ENCODE measurements at places on chromosomes 4 and X.
A peak's percentile ranks its signal among the peaks of the same experiment; 100 is the strongest.

DNA sequence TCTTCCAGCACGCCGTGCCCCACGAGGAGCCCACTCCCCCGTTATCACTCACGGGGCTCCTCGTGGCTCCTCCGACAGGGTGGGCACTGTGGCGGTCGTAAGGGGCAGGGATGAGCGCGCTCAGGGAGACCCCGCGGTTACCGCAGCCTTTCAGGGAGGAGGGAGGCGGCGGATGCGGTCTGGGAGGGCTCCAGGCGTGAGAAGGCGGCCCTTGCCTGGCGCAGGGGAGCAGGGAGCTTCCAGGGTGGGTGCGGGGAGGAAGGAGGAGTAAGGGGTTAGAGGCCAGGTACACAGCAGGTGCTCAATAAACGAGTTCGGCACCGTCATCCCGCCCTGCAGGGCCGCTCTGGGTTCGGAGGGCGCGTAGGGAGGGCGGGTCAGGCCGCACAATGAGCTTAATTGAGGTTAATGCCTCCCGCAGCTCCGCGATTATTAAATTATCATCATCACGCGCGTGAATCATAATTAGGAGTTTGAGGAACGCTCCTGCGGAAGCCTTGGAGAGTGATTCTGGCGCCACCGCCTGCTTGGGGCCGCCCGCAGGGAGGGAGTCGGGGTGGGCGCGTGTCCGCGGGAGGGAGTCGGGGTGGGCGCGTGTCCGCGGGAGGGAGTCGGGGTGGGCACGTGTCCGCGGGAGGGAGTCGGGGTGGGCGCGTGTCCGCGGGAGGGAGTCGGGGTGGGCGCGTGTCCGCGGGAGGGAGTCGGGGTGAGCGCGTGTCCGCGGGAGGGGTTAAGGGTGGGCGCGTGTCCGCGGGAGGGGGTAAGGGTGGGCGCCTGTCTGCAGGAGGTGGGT is 7.6 kb upstream of the NKX1-1 start:
- no peak for DNase-seq

- DNase-seq = no peak
Observed at GRCh38 chr4:159178151-159178546, 75.3 kb downstream of the RAPGEF2 start.

DNA sequence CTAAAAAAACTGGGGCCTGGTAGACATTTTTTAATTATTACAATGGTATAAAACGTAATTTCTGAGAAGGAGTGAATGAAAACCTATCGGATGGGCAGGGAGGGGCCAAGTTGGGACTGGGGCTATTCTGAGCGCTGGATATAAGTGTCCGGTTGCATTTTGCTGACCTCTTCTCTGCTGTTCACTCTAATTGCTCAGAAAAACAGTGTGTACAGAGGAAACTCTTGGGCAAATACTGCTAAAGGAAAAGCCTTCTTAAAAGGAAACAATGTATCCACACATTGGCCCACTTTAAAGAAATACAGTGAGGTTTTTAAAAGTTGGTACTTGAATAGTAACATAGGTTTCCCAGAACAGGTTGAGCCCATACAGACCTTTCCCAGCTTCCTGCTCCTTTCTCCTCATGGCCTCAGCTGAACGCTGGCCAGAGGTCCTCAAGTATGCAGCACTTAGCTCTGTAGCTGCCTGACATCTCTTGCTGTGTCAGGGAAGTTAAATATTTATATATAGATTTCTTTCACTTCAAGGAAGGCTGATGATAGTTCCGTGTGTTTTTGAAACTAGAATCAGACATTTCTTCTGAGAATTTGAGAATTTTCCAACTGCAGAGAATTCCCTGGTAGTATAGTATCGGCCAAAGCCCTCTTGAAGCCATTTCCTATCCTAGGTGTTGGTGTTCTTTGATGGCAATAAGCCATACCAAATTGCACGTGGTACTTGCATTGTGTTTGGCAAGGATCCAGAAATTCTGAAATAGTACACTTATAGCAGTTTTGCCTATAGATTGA is 97.1 kb upstream of the SLC4A4 start:
- no peak for DNase-seq

DNA sequence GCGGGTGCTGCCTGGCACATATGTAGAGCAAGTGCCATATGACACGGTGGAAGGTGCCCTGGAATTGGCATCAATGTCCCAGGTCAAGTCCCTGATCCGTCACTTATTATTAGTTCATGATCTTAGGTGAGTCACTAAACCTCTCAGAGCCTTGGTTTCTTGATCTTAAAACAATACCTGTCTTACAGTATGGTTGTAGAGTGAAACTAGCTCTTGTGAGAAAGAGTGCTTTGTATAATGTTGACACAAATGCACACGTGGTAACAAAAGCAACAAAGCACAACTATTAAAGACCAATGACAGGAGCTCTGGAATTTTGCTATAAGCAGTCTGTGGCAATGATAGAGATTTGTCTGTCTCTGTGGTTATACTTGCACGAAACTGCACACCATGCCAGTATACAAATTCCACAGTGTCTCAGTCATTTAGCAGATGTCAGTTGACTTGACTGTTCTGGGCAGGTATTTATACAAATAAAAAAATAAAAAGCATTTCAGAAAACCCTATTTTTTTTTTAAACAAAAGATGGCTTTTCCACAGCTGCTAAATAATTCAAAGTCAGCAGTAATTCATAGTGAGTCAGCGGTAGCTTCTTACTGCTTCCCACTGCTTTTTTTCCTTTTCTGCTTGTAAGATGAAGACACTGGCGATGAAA is 19.7 kb upstream of the ACSL1 start:
- DNase-seq = no peak

GRCh38 chrX:115452251-115452650 is 108.7 kb upstream of the PLS3 start:
- DNase-seq = no peak

DNA sequence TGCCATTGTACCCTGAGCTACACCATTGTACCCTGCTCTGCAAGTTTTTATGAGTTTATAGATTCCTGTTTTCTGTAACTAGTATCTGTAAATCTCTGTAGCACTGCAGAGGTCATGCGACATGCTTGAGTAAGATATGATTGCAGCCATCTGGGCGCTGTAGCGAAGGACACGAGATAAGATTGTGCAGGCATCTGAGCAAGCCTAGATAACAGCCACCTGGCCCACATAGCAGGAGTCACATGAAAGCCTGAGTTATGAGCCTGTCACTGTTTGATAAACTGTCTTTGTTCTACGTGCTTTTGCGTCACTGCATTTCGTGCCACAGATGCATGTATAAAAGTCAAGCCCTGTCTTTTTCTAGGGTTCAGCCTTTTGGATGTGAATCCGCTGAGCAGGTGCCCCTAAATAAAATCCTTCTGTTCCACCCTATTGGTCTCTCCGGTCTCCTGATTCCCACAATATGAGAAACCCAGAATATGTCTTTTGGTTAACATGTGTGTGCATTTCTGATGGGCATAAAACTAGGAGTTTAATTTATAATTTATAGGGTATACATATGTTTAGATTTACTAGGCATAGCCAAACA is 327.6 kb upstream of the MAOA start:
- no peak for DNase-seq

GRCh38 chr4:118367872-118368271 is 15.1 kb upstream of the PRSS12 start:
- DNase-seq = no peak

GRCh38 chr4:75655562-75655961 is 17.6 kb downstream of the G3BP2 start:
- no peak for DNase-seq

DNA sequence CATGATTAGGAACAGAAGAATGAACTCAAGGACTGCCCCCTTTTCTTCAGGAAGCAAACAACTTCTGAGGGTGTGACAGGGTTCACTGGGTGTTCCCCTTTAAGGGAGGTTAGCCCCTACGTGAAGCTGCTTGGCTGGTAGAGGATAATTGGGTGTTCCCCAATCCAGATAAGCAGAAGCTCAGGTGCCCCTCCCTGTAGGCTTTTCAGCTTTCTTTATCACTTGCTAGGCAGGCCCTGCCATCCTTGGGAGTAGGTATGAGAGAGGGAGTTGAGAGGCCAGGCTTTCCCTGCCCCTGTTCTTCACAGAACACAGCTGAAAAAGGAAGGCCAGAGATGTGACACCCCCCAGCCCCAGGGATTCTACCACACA is 44.2 kb downstream of the RTL9 start:
- no peak for DNase-seq

- peak; percentile 4 for DNase-seq
Observed at GRCh38 chrX:20263474-20263873, 3.2 kb downstream of the RPS6KA3 start.

GRCh38 chrX:40049084-40049641 is 48.6 kb downstream of the BCOR start:
- no peak for DNase-seq

DNA sequence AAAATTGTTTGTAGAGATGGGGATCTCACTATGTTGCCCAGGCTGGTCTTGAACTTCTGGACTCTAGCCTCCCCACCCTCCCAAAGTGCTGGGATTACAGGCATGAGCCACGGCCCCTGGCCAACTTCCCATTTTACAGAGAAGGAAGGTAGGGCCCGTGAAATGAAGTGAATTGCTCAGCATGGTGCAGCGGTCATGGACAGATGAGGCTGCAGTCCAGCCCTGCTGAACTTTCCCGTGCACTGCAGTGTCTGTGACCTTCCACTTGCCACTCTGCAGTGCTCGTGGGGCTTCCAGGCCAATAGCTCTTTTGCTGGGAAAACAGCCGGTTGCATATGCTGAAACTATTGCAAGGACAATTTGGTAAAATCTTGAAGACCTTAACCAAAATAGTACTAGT is 454.4 kb upstream of the FAT1 start:
- no peak for DNase-seq

- no peak for DNase-seq
Observed at GRCh38 chr4:161767116-161767515, 396.7 kb downstream of the FSTL5 start.

DNA sequence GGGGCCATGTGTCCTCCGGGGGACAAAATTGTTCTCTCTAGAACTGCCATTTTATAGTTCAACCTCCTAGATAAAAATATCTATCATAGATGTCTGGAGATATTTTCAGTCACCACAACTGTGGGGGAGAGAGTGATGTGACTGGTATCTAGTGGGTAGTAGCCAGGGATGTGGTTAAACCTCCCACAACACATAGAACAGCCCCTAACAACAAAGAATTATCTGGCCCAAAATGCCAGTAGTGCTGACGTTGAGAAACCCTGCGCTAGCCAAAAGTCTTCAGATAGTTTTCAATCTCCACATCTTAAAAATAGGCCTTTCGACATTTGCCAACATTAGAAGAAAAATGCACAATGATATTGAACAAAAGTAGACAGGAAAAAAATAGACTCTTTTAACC is 19.0 kb upstream of the SUPT20HL2 start:
- no peak for DNase-seq

GRCh38 chrX:104707572-104707971 is 141.6 kb downstream of the IL1RAPL2 start:
- DNase-seq = no peak

GRCh38 chr4:68907788-68908700 is 43.6 kb downstream of the UGT2A3 start:
- no peak for DNase-seq

- DNase-seq = no peak
Observed at GRCh38 chrX:99522450-99522849, 887.6 kb downstream of the PCDH19 start.

DNA sequence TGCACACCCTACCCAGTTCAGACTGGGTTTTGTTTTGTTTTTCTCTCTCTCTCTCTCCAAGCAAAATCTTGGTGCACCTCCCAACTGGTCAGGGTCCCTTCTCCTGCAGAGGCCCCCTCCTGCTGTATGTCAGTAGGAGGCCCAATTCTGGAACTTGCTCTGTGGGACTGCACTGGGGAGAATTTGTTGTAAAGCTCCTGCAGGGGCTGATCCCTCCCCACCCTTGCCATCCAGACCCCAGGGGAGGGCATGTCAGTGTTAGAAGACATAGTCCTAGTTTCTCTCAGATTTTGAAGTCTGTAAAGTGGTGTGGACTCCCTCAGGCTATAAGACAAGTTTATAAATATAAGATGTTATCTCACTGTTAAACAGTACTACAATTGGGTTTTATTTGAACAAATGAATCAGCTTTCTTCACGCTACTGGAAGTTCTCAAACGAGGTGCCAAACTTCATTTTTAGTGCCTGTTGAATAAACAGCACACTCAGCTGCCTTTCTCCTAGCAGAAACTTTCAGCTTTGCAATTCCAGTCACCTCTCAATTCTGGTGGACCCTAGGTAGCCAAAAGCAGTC is 88.6 kb upstream of the FRMPD3 start:
- DNase-seq = no peak

DNA sequence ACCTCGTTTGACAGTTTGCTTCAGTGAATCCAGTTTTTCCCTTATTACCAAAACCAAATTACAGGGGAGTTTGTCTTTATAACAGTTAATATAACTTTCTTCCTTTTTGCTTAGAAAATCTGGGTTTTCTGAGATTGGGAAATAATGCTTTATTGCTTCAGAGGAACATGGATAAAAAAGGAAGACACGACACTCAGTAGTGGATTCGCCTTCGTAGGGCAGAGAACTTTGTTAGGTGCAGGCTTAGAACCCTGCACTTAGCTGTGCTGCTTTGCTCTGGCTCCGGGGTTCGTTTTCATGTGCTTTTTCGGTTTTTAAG is 188.2 kb downstream of the SOWAHB start:
- no peak for DNase-seq

DNA sequence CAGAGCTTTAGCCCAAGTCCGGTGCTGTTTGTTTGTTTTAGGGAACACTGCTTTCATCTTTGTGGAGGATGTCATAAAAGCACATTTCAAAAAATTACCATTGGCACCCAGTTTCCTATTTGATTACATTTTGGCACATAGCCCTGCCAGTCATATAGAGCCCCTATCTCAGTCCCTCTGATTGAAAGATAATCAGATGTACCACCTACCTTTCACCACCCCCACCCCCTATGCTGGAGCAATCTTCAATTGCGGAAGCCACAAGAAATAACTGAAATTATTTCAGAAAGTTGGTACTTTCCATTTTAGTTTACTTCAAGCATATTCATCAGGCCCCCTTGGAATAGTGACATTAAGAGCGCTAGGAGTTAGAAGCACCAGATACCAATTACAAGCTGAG is 136.7 kb upstream of the RPL34 start:
- DNase-seq = no peak
